ENCODE measurements at places on chromosomes 6 and 20. TPM values are rescaled to one million over a fixed set of nuclear protein-coding genes. Genes with fewer than 3 reads are reported as not detected.

DNA sequence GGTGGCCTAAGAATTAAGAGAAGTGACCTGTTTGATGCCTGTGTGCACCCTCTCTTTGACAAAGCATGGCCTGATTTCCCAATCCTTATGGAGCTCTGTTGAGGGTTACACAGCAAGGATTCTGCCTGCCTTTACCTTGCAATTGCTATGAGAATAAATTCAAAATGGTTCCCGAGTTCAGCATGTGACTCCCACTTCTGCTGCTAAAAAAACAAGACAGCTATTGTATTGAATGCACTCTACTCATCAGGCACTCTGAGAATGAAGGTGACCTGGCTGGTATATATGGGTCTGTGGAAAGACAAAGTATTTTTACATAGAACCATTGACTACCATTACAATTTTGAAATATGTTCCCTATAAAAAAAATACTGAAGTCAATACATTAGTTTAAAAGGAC, 190.3 kb downstream of the ATXN1 start:
- no peak for DNase-seq

GRCh38 chr6:159979136-159979874, 10.4 kb downstream of the IGF2R start:
- DNase-seq: no peak

DNA sequence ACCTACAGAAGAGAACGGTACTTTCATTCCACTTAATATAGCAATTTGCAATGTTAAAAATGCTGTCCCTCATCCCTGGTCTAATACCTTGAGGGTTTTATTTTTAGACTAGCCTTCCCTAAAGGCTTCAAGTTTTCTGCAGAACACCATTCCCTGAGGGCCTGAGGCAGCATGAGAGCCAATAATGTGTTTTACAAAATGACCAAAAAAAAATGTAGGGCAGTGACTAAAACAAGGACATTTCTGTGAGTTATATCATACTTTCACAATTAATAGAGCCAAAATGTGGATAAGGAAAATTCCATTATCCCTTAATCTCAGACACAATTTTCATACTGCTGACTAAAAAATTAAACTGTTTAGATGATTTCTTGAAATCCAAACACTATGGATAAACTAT, 22.7 kb downstream of the GPR63 start:
- no peak for DNase-seq

SESN1 gene
- 24.1 TPM for total RNA-seq

DNA sequence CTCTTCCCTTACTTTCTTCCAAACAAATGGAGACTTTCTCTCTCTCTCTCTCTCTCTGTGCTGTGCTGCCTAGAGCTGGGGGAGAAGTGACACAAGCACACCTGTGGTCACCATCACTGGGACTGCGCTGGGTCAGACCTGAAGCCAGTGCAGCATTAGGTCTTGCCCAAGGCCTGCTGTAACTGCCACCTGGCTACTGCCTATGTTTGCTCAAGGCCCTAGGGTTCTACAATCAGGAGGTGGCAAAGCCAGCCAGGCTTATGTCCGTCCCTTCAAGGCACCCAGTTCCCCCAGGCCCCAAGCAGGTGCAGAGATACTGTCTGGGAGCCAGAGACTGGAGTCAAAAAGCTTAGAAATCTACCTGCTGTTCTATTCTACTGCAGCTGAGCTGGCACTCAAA, 49.4 kb upstream of the TOP1 start:
- no peak for DNase-seq

DNA sequence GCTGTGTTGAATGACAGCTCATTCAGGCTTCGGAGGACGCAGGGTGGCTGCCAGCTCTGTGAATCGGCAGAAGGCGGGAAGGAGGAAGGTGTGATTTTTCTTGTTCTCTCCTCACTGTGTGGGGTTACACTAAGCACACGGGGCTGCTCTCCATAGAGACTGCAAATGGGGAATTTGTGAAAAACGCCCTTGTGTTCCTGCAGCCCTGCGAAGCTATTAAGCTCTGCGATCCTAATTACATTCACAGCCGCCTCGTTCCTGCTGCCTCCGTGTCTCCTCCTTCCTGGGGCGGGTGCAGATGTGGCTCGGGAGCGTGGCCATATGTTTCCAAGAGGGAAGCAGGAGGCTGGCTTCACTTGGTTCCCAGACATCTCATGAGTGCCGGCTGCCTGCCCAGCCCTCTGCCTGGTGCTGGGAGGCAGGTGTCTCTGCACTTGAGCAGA, 124.0 kb downstream of the TOX2 start:
- DNase-seq: no peak

- no peak for DNase-seq
Measured at GRCh38 chr6:73519926-73520687, 725 bp downstream of the EEF1A1 start.

- DNase-seq: no peak
Measured at GRCh38 chr6:2531426-2532215, 219.1 kb downstream of the MYLK4 start.

DUSP15 gene
- 0.48 TPM for total RNA-seq
